ENCODE measurements at places on chromosomes 2 and 18. TPM values are rescaled to one million over a fixed set of nuclear protein-coding genes. Genes with fewer than 3 reads are reported as not detected.

FEV gene
- polyA plus RNA-seq, result not detected

TXNDC2 gene
- polyA plus RNA-seq, result not detected

IL37 gene
- polyA plus RNA-seq, result 0.42 TPM

TNFRSF11A gene
- polyA plus RNA-seq, result 3.0 TPM

ACVR1C gene
- 0.18 TPM for polyA plus RNA-seq

GAL3ST2 gene
- 0.15 TPM for polyA plus RNA-seq

UGT1A4 gene
- not detected for polyA plus RNA-seq

ACTG2 gene
- 50.0 TPM for polyA plus RNA-seq

NCOA1 gene
- 67.1 TPM for polyA plus RNA-seq

OTOS gene
- polyA plus RNA-seq, result not detected

MEP1B gene
- polyA plus RNA-seq, result 0.38 TPM

FN1 gene
- polyA plus RNA-seq, result 1,474 TPM

IL1RN gene
- 0.21 TPM for polyA plus RNA-seq

PRSS56 gene
- not detected for polyA plus RNA-seq

PID1 gene
- polyA plus RNA-seq, result 25.1 TPM

MYO5B gene
- 11.0 TPM for polyA plus RNA-seq

MGAT4A gene
- 18.0 TPM for polyA plus RNA-seq

DOK6 gene
- 13.3 TPM for polyA plus RNA-seq

- no peak for DNase-seq
These were observed 5.9 kb upstream of the CETN1 start for GRCh38 chr18:574149-574860.

- no peak for DNase-seq
These were observed 39.8 kb downstream of the LMAN2L start for GRCh38 chr2:96700086-96700485.

DNA sequence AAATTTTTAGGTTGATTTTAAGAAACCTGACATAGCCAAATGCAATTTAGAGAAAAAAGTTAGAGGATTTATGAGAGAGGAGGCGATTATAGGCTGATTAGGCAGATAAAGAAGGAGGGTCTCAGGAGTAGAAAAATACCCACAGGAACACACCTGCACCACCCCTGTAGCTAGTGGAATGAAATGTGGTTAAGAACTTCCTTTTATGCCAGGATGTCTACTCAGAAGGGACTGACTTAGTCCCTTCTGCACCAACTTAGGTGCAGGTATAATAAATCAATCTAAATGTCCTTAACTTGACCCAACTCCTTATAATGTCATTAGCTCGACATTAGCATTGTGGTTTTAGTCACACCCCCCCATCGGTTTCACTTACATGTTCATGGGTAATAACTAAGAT is 1274.5 kb upstream of the TMEFF2 start:
- no peak for DNase-seq

- no peak for DNase-seq
These were observed 13.5 kb downstream of the ESPNL start for GRCh38 chr2:238113611-238114010.

- no peak for DNase-seq
These were observed 129.3 kb upstream of the REV1 start for GRCh38 chr2:99619151-99619550.

- no peak for DNase-seq
These were observed 238.5 kb downstream of the GALR1 start for GRCh38 chr18:77487951-77488740.

DNA sequence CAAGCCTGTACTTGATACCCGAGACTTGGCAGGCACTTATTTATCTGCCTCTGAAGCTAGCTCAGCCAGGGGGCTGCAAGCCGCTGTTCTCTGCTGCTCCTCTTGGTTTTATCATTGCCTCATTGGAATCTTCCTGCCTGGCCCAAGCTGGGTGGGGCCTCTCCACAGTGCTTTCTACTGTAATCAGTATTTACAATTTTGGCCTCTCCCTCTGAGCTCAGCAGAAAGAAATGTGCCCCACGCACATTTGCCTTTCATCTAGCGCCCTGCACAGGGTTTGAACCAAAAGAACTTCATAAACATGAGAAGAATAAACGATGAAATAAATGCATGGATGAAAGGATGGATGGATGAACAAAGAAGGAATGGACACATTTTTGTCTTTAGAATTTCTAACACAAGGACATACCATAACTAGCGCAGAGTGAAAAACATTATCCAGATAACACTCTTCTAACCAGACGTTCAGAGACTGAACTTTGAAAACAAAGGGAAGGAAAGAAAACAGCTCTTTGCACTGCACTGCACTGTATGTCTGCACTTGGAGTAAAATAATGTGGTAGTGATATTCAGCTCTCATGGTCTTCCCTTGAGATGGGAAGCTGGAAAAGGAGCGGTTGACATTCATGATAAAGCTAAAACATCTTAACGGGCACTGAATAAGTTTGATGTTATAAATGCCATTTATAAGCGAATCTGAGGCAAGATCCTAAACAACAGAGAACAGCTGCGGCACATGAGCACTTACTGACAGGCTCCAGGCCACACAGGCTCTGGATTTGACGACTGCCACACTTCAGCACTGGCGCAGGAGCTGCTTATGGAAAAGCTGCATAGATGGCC is 86.8 kb upstream of the SP3 start:
- DNase-seq, result peak; percentile 55

GRCh38 chr2:15874321-15874720 is 66.0 kb upstream of the MYCN start:
- no peak for DNase-seq

DNA sequence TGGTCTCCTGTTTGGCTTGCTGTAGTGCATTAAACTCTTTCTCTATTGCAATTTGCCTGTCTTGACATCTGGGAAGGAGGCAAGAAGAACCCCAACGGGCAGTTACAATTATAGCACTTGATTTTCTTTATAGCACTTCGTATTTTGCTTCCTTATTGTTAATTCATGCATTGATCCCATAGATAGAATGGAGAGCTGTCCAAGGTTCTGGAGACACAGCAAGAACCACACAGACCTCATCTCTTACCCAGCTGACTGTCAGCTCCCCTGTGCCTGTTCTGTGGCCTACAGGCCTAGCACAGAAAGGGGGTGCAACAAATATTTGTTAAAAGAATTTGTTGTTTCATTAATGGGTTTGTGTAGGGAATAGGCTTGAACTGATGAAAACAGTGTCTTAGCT is 194.3 kb downstream of the GALNT1 start:
- DNase-seq, result no peak

DNA sequence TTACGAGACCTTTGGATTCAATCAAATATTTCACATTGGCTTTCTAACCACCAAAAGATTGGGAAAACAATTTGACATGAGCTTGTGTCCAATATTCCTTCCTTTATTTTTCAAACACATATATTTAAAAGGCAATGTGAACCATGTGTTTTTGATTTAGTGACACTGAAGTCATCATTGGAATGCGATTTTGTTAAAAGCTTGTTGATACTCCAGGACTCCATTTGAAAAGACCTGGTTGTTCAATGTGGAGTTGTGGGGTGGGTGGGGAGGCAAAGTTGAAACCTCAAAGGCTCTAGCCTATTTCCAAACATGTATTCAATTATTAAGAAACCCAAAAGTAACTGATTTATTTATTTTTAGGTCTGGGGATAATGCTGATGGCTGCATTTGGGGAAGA is 114.1 kb upstream of the TRIB2 start:
- no peak for DNase-seq

DNA sequence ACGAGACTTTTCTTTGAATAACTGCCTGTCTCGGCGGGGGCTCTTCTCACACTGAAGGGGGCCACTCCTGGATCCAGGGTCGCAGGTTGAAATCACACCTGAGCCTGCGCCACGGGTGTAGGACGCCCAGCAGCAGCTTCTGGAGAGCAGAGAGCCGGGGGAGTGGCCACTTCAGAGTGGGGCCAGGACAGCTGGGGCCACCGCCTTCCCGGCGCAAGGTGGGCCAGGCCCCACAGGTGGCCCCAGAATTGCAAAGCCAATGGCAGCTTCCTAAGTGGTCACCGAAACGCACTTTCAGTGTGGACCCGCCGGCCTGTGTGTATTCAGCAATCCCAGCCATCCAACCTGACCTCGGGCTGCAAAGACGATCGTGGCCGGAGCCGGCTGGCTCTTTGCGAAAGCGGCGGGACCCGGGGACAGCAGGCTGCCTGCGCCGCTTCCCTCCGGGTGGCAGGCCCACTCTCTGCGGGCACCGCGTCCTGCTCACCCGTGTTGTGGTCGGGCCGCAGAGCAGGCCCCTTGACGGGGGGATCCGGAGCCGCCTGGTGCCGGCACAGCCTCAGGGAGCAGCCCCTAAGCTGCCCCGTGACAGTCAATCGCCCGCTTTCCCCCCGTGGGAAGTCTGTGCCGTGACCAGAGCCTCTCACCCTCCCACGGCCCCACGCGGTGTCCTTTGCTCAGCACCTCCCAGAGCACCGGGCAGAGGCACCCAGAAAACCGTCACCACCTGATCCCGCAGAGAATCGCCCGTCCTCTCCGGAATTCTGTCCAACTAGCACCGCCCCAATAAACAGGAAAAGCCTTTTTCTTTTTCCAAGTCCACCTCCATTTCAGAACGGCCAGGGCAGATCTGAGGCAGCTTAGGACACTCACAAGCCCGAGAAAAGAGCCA is 144.7 kb downstream of the ZNF516 start:
- no peak for DNase-seq

- DNase-seq, result no peak
These were observed 50.5 kb downstream of the KCTD1 start for GRCh38 chr18:26497866-26498265.

DNA sequence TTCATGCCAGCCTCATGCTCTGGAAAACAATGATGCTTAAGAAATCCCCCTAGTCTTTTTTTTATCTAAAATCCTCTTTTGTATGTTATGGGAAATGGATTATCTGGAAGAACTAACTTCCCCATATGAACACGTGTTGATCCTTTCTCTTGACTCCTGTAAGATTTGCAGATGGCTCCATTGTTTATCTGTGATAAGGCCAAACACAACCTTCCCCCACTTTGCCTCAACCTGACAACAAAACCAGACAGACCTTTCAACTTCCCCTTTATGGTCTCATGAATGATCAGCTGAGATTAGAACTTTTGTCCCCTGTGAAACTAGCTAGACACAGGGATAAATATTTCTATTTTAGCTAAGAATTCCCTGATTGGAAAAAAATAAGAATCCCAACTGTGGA is 828.0 kb upstream of the CDH2 start:
- DNase-seq, result no peak

GRCh38 chr2:233546101-233546500 is 20.5 kb downstream of the USP40 start:
- no peak for DNase-seq

DNA sequence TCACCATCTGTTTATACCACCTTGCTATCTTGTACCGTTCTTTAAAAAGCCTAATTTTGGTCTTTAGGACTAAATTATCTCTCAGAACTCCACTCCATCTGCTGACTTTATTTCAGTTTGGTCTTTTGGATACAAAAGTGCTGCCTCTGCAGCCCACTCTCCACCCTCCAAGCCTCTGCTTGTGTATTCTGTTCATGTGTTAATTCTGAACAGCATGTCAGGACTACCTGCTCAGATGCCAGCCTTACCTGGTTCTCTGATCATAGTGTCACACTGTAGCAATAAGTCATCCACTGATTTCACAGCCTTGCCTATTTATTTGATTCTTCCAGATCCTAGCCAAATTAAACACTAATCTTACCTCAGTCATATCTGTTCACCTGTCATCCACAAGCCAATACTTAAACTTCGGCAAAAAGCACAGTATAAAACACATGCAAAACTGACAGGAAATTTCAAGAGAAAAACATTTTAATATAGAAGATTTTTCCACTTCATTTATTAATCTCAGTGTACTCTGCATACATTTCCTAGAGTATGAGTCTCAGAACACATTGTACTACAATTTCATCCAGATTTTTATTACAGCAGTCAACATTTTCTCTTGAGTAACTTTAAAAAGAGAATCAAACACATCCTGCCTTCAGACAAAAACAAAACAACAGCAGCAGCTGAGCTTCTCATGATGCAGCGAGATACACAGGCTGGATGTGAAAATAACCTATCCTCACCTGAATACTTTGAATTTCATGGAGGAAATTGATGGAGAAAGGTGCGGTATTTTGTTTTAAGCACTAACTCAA is 64.9 kb downstream of the PPP1R1C start:
- DNase-seq, result no peak

DNA sequence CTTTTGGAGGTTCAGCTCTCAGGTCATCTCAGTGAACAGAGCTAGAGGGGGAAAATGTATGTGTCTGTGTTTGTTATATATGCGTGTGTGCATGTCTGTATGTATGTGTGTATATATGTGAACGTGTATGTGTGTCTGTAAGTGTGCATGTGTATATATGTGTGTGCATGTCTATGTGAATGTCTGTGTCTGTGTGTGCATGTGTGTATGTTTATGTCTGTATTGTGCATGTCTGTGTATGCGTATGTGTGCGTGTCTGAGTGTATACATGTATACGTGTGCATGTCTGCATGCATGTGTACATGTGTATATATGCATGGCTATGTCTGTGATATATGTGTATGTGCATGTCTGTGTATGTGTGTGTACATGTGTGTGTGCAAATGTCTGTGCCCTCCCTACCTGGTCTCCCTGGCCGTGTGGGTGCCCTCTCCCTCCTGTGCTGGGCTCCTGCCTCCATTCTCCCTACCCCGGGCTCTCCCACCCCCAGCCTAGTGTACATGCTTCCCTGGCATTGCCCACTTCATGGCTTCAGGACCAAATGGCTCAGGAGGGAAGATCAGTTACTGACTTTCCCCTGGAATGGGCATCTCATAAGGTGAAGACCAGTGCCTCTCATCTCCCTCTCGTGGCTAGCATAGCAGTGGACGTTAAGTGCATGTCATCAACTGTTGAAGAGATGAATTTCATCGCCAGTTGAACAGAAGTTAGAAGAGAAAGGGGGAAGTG is 49.9 kb downstream of the TRAF3IP1 start:
- DNase-seq, result no peak

DNA sequence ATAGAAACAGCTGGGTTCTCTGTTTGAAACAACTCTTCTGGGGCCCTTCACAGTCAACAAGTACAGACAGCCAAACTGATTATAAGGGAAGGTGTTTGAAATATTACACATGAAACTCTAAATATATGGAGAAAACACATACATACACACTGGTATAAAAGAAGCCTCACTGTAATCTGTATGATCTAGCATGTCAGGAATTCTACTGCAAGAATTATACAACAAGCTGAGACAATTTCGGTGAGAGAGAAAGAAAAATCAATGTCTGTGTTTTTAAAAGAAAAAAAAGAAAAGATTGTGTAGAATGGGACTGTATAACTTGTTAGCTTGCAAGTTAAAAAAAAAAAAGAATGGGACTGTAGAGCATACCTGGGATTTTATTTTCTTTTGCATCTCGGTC is 26.3 kb downstream of the IRS1 start:
- DNase-seq, result no peak

GRCh38 chr2:180520206-180520605 is 460.2 kb upstream of the UBE2E3 start:
- DNase-seq, result no peak

GRCh38 chr2:204538182-204539018 is 6.9 kb upstream of the PARD3B start:
- DNase-seq, result peak; percentile 39

GRCh38 chr18:42614619-42615293 is 500.7 kb downstream of the RIT2 start:
- DNase-seq, result no peak

GRCh38 chr2:64330281-64331113 is 123.5 kb upstream of the LGALSL start:
- DNase-seq, result peak; percentile 82

Data from right lung (tissue), 10 donors.